ENCODE measurements at places on chromosomes 6 and 20.

DNA sequence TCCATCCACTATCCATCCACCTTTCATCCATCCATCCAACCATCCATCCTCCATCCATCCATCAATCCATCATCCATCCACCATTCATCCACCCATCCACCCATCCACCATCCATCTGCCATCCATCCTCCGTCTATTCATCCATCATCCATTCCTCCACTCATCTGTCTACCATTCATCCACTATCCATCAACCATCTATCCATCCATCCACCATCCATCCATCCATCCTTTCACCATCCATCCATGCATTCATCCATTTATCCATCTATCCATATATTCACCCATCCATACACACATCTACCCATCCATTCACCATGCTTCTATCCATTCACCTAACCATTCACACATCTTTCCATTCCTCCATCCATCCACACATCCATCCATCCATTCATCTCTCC, 207.0 kb upstream of the CDH4 start:
- no peak for DNase-seq

DNA sequence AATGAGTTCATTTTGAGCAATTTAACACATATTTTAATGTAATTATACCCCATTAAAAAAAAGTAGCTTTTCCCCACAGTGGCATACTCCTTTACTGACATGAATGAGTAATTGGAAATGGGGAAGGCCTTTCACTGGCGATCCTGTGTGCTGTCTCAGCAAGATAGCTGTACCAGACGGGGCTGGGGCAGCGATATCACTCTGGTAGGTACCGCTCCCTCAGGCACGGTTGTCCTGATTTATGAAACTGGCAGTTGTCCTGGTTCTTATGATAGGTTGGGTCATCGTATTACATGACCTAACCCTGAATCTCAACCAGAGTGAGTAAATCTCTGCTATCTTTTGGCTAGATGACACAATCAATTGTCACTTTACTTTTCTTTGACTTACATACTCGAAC, 355.0 kb upstream of the MAP3K7 start:
- DNase-seq, result no peak

DNA sequence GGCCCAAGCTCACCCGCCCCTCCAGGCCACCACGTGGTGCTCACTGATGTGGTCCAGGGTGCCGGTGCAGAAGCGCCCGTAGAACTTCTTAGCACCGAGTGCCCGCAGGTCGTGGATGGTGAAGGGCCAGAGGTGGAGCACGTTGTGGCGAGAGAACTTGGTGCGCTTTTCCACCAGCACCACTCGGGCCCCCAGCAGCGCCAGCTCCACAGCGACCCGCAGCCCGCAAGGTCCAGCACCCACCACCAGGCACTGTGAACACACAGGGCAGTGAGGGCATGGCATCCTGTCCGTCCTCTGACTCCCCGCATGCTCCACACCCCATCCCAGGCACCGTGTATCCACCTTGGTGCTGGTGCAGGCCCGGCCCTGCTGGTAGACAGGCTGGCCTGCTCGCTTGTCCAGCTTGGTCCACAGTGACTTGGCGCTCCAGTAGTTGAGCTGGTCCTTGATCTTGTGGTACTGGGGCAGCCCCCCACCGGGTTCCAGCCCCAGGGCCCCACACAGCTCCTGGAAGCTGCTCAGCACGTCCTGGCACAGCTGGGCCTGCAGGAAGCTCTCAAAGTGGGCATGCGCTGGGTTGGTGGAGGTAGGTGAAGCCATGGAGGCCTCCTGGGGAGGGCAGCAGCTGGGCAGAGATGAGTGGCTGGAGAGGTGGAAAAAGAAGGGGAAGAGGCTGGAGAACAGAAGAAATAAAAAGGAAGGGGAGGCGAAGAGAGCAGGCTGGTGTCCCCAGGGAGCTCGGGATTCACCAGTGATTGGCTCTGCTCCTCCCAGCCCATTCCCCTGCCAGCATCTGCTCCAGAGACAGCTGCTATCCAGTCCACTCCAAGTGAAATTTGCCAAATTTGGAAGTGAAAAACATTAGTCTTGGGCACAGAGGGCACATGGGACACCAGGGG, 1.7 kb downstream of the MICAL1 start:
- no peak for DNase-seq

DNA sequence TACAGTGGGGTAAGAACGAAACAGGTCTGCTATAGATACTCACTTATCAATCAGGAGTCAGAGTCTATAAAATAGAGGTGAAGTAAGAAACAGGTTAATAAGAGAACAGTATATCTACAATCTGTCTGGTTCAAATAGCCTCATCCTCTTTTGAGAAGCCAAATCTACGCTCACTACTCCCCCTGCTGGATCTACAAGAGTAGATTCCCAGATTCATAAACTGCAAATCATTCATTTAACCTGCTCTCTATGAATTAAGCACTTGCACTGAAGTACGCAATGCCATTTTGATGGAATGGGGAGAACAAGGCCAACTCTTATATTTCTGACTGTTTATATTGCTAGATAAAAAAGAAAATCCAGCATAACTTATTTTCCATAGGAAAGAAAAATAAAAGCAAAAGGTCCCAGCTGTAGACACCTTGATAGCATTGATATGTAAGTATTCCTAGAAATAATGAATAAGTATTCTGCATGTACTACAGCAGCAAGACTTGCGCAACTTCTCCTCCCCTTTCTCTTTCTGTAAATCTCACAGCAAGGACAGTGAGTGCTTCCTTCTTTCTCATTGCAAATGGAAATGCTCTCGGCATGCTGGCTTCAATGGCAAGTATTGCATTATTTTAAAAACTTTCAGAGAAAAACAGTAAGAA, 92.3 kb downstream of the RFX6 start:
- DNase-seq, result no peak

Data from GOT3 (cell line).